ENCODE measurements at places on chromosomes 2 and 18.

- no peak for DNase-seq
Observed at GRCh38 chr2:203797712-203798111, 69.9 kb upstream of the CTLA4 start.

DNA sequence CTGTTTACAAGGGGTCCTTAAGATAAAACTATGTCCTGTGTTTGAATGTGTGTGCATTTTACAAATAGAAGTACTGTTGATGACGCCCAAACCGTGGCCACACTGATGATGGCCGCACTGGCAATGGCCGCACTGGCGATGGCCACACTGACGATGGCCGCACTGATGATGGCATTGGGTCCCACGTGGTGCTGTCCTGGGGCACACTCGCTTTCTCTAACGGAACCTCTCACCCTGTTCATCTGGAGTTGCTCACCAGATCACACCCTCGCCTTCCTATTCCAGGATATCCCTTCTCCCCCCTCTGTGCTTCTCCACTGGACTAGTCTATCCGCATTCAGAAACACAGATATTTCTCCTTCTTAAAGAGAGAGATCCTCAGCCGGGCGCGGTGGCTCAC lies 192.4 kb downstream of the EIPR1 start:
- no peak for DNase-seq

DNA sequence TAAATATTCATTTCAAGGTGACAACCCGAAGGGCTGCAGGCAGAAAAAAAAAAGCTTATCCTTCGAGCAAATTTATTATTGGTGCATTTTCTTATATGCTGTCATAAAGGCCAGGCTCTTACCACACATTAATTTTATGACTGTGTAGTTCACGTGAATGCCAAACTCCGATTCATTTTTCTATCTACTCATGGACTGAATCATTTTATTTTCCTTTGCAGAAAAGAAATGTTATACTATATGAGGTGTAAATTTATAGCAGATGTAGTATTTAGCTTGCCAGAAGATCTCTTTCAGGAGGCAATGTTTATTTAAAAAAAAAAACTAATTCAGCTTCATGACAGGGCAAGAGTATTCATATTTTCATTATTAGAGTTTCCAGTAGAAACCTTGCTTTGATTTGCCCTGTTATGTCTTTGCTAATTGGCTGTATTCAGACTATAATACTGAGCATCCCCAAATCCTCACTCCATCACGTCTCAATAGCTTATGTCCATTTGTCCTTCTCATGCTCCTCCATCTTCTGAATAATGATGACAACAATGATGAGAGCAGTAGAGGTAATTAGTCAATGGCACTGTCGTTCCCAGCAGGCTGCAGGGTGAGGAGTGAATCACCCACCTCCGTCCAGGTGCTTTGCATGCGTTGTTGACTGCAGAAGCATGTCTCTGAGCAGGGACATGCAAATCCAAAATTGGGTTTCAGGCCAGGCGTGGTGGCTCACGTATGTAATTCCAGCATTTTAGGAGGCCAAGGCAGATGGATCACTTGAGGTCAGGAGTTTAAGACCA lies 101.1 kb upstream of the RAB12 start:
- no peak for DNase-seq

- peak; percentile 56 for DNase-seq
Observed at GRCh38 chr2:45610281-45611019, 617 bp downstream of the SRBD1 start.

DNA sequence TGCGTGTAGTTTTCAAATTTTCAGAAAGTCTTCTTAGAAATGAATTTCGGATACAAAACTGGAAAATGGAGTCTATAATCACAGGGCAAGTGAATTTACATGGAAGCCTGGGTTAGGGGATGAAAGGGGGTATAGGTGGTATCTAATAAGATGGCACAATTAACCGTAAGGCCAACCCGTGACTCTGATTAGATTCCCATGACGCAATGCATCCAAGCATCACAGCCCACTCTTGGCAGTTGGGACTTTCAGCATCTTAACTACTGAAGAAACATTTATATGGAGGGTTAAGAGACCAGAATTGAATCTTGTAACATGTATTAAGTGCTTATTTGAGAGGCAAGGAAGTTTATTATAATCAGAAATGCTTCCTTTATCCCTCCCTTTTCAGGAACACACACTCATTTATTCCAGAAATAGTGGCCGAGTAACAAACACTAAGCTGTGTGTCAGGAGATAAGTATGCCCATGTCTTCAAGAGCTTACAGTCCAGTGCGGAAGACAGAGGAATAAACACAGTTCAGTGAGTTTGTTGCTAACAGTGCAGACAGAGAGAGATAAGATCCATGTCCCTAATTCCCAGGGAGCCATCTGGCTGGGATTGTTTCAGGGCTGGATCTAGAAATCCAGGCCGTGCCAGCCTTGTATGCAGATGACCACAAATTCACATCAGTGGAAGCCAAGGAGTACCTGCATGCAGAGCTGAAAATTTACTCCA lies 151.2 kb downstream of the ANTXR1 start:
- DNase-seq, result no peak

GRCh38 chr2:159788253-159788652 lies 9.8 kb downstream of the CD302 start:
- no peak for DNase-seq

- DNase-seq, result no peak
Observed at GRCh38 chr18:70469916-70470315, 181.1 kb downstream of the SOCS6 start.

DNA sequence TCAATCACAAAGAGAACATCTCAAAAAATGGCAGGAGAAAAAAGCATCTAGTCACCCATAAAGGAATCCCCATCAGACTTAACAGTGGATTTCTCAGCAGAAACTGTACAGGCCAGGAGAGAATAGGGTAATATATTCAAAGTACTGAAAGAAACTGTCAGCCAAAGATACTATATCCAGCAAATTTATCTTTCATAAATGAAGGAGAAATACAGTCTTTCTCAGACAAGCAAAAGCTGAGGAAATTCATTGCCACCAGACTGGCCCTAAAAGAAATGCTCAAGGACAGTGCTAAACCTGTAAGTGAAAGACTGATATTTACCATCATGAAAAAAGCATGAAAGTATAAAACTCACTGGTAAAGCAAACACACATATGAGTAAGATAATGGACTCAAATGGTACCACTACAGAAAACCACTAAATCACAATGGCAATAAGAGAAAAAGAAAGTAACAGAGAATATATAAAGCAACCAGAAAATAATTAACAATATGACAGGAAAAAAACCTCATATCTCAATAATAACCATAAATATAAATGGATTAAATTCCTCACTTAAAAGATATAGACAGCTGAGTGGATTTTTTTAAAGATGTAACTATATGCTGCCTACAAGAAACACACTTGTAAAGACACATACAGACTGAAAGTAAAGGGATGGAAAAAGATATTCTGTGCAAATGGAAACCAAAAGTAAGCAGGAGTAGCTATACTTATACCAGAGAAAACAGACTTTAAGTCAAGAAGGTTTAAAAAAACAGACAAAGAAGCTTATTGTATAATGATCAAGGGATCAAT lies 83.4 kb upstream of the STK39 start:
- no peak for DNase-seq

- DNase-seq, result no peak
Observed at GRCh38 chr18:13379930-13380690, 161.6 kb downstream of the LDLRAD4 start.

DNA sequence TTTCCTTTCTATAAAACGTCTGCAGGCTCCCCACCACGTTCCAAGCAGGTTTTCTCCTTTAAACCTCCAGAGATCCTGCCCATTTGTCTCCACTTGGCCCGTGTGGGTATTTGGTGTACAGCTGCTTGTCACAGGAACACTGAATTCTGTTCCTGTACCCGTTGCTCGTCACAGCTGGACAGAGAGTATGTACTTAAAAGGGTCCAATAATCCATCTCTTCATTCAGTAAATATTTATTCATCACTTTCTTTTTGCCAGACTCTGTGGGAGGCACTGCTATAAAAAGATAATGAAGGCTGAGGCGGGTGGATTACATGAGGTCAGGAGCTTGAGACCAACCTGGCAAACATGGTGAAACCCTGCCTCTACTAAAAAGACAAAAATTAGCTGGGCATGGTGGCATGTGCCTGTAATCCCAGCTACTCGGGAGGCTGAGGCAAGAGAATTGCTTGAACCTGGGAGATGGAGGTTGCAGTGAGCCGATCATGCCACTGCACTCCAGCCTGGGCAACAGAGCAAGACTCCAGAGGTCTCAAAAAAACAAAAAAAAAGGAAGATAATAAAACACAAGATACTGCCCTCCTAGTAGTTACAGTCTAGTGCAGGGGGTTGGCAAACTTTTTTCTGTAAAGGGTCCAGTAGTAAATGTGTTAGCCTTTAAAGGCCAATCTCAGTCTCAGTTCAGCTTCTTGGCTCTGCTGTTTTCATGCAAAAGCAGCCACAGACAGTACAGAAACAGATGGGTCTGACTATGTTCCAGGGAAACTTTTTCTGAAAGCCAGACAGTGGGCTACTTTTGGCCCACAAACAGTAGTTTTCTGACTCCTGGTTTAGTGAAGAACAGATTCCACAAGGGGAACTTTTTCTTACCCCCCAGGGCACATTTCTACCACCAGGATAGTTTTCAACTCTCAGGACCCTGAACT lies 309.9 kb upstream of the RAB12 start:
- DNase-seq, result no peak

GRCh38 chr2:166127217-166128155 lies at the start of gene SCN1A:
SCN1A (minus strand) TSS chr2:166128020; CDS start chr2:166073621, 54,399 bp downstream.
- DNase-seq, result no peak

DNA sequence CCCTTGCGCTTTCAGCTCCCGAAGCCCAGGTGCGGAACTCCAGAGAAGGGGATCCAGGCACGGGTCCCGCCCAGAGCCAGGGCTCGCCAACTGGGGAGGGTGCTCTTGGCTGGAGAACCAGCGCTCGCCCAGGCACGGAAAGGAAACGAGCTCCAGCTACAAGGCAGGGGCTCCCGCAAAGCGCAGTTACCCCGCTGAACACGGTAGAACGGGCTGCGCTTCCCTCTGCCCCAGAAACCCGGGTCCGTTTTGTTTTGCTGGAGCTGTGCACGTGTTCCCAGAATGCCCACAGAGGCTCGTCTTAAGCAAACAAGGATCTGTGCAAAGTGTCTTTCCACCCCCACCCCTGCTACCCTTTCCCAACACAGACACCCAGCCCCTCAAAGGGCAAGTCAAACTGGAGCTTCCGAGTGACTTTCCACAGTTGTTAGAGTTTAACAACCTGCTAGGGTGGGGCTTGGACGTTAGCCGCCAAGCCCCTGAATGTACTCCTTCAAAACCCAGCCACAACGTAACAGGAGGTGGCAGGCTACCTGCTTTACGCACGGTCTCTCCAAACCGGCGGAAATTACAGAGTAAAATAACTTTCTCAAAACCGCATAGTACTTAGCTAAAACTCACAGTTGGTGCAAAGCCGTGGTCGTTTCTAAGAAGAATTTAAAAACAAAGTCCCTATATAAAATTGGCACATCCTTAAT lies 775 bp downstream of the RNF125 start:
- DNase-seq, result peak; percentile 58

Measured in stimulated activated CD4-positive, alpha-beta T cell treated with anti-CD3 and anti-CD28 coated beads, Interleukin-15, amount 100 ng/mL, for 24 hours (primary cell).